Left ventricle myocardium superior (tissue), 1 donor: ENCODE measurements at places on chromosomes 7 and 10. TPM values are rescaled to one million over a fixed set of nuclear protein-coding genes. Genes with fewer than 3 reads are reported as not detected.

Gene RET
- total RNA-seq = 8.4 TPM

Gene GNAT3
- total RNA-seq = not detected

Gene GBX1
- total RNA-seq = 1.5 TPM

Gene GOLGA7B
- total RNA-seq = not detected

Gene PAX4
- not detected for total RNA-seq

Gene LEP
- total RNA-seq = 0.42 TPM

- DNase-seq = no peak
These were observed 6.5 kb upstream of the WDR86 start for GRCh38 chr7:151416112-151416940.

GRCh38 chr7:7569081-7569527, 2.4 kb downstream of the MIOS start:
- DNase-seq = no peak

DNA sequence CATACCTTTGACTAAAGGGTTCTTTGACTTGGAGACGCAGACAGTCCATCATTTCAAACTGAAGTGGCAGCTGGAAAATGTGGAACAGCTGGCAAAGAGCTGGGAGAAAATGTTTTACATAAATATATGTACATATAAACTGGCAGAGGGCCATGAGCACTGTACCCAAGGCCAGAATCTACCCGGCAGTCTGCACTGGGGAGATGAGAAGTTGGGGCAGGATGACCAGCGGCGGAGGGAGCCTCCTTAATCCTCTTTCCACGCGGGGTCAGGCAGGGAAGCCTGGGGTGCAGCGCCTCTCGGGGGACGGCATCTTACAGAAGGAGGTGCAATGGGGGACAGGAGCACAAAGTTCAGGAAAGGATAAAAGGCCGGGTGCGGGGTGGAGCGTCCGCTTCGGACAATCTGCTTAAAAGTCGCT, 1.3 kb downstream of the GLI3 start:
- DNase-seq = peak; percentile 29

GRCh38 chr7:127793582-127793981, 141.6 kb downstream of the SND1 start:
- no peak for DNase-seq

DNA sequence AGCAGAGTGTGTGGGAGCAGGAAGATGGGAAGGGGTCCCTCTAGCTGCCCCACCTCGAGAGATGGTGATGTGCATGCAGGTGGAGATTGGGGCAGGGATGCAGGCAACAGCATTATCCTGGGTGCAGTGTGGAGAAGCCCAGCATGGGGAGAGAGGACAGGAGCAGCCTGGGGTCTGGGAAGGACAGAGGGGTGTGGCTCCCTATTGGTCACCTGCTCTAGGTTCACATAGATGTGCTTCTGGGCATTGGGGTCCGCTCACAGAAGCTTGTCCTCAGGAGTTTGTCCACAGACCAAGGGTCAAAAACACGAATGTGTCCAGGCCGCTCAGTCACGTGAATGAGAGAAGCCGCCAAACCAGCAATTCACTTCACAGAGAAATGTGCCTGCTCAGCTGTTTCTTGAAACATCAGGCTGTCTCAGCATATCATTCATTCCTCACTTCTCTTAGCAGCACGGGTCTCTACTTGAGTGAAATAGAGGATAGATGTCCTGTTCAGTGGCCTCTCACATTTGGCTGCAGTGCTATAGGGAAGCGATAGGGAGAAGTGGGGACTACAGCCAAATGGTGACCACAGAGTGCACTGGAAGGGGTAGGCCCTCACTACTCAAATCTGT, 11.5 kb upstream of the SLC29A3 start:
- no peak for DNase-seq

DNA sequence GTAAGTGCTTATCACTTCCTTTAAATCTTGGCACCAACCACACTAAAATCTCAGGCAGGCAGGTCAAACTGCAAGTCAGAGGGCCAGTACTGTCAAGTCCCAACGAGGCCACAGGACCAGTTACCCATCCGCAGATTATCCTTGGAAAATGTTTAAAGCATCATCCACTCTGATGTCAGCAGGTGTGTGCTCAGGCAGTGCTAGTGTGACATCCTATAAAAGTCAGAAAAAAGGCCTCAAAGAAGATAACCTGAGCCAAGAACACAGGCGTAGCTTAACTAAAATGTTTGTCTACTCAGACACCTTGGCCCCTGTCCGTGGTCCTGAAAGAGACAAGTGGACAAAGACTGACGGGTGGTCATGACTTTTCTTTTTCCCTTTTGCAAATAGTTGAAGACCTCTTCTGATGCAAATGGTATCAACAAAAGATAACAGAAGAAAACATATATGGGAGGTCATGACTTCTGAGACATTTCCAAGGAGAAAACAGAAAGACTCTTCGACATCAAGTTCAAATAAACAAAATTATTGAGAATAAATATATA, 309.3 kb downstream of the KCNMA1 start:
- no peak for DNase-seq

DNA sequence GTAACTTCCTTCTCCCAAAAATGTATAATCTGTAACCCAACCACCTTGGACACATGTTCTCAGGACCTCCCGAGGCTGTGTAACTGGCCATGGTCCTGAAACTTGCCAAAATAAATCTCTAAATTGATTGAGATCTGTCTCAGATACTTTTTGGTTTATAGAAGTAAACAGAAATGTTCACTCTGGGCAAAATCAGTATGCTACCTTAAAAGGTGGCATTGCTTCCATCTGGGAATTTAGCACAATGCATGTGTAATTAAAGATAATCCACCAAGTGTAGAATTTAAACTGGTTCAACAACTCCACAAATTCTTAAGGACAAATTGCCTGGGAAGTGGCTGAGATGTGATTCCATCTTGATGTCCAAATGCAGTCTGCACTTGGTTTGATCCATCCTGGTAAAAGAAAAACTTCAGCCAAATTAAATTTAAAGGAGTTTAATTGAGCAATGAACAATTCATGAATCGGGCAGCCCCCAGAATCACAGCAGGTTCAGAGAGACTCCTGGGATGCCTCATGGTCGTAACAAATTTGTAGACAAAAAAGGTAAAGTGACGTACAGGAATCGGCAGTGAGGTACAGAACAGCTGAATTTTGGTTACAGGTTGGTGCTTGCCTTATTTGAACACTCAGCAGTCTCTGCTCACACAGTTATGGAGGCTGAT, 102.6 kb upstream of the PFKP start:
- DNase-seq = no peak
